Bone marrow (tissue), 2 donors: ENCODE measurements at places on chromosomes 6 and 20.

DNA sequence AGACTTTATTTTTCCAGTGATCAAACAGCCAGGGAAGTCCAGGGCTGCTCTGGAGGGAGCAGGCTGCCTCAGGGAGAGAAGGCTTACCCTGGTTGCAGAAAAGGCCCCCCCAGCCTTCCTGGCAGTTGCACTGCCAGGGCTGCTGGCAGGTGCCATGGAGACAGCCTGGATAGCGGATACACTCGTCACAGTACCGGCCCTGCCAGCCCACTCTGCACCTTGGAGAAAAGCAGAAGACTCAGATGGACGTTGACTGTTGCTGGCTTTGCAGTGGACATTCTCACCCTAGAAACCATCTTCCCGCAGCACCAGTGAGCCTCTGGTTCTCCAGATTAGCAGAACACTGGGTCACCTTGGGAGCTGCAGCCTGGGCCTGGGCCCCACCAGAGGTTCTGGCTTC, 5.4 kb downstream of the DLL1 start:
- DNase-seq: no peak

DNA sequence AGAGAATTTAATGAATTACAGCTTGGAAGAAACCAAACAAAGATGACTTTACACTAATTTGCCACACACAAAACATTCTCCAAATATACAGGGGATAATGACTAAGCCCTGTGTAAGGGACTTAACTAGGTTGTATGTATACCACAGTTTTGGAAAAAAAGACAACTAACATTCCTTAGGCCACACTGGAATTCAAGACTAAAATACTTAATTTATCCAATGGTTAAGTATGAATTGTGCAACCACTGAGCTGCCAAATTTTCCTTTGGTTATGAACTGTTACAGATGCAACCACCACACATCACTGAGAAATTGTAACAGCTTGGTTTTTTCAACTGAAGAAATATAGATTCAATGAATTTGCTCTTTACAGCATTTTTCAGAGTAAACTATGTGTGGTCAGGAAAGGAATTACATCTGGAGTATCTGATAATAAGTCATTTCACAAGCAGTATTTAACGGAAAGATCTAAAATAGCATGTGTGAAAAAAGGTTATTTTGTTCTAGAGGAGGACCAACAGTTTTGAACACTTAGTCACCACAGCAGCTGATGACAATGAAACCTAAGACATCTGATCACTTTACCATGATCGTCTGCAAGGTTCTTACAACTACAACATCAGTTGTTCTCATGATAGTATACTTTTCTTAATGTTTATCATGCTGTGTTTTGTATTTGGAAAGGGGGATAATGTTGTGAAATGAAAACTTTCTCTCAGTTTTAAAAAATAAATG, 318.8 kb downstream of the BCKDHB start:
- no peak for DNase-seq

DNA sequence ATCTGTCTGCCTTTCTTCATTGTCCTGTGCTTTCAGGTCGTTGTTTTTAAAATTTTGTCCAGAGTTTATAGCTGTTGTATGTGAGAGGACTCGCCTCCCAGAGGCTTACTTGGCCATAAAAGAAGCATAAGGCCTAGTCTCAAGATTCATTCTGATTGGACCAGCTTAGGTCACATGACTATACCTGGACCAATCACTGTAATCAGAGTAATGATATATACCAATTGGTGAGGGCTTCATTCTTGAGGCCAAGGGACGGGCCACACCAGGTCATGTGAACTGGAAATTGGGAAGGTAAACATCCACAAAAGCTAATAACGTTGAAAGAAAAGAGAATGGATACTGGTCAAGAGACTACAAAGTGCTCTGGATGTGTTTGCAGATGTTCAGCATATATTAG, 141.4 kb upstream of the SULF2 start:
- no peak for DNase-seq

DNA sequence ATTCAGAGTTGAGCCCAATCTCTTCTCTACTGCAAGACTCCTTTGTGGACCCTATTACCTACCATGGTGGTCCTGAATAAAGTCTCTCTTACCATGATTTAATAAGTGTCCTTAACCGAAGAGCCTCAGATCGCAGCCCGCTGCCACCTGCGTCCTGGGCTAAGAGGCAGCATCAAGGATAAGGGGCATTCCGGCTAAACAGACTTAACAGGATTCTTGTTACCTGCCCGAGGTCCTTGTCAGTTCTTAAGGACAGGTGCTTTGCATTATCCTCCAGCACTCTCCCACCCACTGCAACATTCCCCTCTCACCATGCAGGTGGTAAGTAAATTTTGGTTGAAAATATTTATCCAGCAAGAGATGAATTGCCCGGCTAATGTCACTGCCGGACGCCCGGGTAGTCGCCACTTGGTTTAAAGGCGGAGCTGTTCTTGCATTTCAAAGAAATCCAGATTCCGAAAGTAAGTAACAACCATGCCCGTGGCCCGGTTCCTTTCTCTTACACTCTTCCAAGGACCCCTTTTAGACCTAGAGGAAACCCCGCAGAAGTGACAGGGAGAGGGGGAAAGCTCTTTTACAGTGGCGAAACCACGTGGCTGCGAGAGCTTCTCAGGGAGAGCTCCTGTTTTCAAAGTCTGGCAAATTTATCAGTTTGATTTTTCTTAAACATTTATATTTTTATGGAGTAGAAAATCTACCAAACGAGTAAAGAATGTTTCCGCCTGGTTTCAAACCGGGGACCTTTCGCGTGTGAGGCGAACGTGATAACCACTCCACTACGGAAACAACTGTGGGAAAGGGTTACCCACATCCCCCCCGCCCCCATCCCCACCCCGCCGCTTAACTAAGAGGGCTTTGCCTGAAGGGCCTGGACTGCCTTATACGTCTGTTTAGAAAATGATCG, 41.9 kb upstream of the PRSS16 start:
- DNase-seq: no peak

DNA sequence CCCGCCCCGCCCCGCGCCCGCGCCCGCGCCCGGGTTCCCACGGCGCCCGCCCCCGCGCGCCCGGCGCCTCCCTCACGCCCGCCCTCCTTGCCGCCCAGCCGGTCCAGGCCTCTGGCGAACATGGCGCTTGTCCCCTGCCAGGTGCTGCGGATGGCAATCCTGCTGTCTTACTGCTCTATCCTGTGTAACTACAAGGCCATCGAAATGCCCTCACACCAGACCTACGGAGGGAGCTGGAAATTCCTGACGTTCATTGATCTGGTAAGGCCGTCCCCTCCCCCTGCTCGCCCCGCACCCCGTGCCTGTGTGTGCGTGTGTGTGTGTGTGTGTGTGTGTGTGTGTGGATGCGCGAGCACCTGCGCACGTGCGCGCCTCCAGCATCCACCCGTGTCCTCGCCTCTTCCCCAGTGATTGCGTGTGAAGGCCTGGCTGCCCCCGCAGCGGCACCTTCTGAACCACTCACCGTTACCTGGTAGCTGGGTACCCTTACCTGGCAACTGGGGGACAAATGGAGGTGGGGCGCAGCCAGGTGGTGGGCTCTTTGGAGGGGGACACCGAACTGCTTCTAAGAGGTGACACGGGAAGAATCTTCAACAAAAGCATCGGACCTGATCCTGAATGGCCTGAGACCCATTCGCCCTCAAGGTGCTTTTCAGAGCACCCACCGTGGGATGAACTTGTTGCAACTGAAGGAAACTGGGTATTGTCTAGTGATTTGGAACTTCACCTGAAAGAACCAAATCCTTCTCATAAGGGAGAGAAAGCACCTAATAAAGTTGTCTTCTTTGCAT, at the start of gene AIG1:
AIG1 (plus strand) TSS at position 84 of the 791 bp plus-strand sequence; CDS start at position 121, 37 bp downstream.
- DNase-seq: no peak

GRCh38 chr20:33914919-33915318, 78.8 kb upstream of the RALY start:
- DNase-seq: no peak

GRCh38 chr6:38720295-38720694, 5.2 kb downstream of the DNAH8 start:
- DNase-seq: no peak

GRCh38 chr6:46777476-46778346, 15.5 kb upstream of the MEP1A start:
- no peak for DNase-seq

GRCh38 chr6:146904596-146904995, 299.6 kb upstream of the STXBP5 start:
- no peak for DNase-seq

DNA sequence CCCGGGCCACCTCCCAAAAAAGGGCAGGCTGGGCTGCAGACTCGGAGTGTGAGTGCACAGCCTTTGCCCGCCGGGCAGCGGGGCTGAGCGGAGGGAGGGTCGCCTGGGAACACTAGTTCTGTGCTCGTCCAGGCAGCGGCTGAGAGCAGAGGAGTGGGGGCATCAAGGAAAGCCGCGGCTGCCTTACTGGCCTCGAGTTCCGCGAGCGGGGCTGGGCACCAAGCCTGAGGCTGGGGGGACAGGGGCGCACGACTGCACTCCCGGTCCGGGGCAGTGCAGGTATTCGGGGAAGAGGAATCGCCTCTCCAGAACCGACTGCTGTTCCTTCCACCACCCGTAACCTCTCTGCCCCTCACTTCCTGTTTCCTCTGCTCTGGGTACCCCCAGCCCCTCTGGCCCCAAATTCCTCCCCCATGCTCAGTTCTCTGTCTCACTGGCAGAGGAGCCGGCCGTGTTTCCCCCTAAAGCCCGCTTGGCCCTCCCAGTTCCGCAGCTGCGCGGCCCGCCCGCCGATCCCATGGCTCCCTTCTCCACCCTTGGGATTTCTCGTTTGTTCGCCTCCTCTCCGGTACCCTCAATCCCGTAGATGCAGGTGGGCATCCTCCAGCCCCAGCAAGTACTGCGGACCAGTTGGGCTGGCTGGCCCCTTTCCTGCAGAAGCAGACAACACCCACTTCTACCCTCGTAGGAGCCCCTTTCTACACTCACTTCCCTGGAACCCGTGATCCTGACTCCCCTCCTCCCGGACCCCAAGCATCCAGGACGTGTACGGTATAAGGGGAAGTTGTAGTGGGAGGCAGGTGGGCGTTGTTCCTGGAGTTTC, 5.1 kb downstream of the RING1 start:
- peak; percentile 70 for DNase-seq

DNA sequence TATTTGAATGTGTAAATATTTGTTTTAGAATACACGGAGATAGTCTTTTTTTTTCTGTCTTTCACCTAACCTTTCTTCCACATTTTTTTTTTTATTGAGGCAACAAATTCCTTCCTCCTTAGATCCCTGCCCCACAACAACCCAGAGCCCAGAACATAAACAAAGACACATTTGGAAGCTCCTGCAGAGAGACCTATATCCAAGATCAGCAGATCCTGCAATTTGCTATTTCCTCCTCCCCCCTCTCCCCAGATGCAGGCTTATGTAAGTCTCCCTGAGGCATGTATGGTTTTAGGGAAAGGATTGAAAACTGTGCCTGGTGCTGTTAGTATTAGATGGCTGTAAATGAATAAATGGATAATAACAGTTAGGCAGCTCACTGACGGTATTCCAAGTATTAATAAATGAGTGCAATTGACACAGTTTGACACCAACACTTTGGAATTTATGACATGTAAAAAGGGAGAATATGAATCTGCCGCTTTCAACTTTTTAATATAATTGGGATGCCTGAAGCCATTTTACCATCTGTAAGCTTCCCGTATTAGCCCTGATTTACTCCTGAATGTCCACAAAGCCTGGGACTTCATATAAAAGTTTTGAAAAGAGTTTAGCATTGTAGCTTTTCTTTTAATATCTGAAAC, 608.3 kb upstream of the CITED2 start:
- no peak for DNase-seq

DNA sequence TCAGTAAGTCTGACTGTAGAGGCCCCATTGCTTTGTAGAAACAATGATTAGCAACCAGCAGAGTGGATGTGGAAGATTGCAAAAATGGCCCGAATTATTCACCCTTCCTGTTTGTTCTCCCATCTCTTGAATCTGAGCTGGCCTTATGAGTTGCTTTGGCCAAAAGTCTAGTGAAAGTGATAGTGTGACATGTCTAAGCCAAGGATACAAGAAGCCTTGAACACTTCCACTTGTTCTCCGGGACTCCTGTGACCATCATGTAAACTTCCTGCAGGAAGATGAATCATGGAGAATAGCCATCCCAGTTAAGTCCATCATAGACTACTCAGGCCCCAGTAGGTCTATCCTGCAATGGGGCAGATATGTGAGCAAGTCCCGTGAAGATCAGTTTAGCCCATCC, 252.0 kb upstream of the JAG1 start:
- DNase-seq: no peak

DNA sequence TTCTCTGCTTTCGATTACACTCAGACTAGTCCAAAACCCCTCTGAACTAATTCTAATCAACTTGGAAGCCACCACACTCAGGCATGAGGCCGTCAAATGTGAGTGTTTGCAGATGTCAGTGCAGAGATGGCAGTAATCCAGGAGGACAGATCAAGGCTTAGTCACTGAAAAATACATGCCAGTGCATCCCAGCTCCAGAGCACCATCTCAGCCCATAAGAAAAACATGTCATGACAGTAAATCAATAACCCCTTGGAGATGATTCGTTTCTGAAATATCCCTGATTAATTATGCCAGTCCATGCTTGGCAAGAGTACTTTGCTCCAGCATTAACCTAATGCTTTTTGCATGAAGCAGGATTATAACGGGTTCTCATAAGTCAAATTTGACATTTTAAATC, 179.5 kb downstream of the ADAT2 start:
- DNase-seq: no peak

GRCh38 chr6:165806126-165806810, 143.2 kb upstream of the PDE10A start:
- DNase-seq: no peak

GRCh38 chr20:42852691-42853090, 337.0 kb downstream of the PTPRT start:
- no peak for DNase-seq

- no peak for DNase-seq
These were observed 299.1 kb upstream of the ID4 start for GRCh38 chr6:19538096-19538495.

GRCh38 chr6:105835373-105835772, 250.8 kb upstream of the PRDM1 start:
- no peak for DNase-seq

GRCh38 chr6:103798166-103798565, 1061.6 kb downstream of the HACE1 start:
- DNase-seq: no peak

GRCh38 chr20:47862574-47863240, 77.4 kb upstream of the SULF2 start:
- no peak for DNase-seq

- no peak for DNase-seq
These were observed 44.0 kb upstream of the PIM1 start for GRCh38 chr6:37125774-37126492.

DNA sequence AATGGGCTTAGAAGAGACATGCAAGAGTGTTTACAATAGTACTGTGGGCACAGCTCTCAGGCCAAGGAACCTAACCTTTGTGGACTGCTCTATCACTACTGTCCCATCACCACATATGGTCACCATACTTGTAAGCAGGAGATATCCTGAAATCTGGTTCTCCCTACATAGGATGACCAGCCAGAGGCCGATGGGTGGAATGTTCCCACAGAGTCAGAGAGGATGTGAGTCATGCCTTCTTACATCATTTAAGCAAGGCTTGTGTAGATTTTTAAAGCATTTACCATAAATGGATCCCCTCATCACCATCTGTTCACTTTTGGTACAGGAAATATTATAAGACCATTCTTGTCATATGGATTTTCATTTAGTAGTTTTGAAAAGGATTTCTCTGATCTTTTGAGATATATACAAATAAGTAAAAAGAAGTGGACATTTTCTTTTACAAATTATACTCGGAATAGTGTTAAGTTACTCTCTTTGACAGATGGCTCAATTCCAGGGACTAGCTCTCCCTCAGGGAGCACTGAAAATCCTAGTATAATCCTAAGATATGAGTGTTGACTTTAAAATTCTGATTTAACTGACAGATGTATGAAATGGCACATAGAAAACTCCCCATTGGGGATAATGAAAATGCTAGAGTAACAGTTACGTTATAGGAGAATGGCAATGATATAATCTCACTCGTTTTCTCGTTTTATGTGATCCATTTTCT, 6.6 kb downstream of the HTR1B start:
- DNase-seq: no peak
